ENCODE measurements at places on chromosomes 1 and 21. TPM values are rescaled to one million over a fixed set of nuclear protein-coding genes. Genes with fewer than 3 reads are reported as not detected.

Gene MATN1
- total RNA-seq: not detected

Gene GJA8
- not detected for total RNA-seq

- DNase-seq: no peak
Observed at GRCh38 chr1:147721716-147722115, 38.7 kb downstream of the GJA5 start.

Gene LCE1B
- total RNA-seq: not detected

GRCh38 chr1:162846256-162847212, 14.4 kb downstream of the CCDC190 start:
- no peak for DNase-seq

GRCh38 chr1:167909691-167910180, 4.2 kb downstream of the ADCY10 start:
- no peak for DNase-seq

- no peak for DNase-seq
Observed at GRCh38 chr21:21661741-21662140, 663.5 kb downstream of the NCAM2 start.

DNA sequence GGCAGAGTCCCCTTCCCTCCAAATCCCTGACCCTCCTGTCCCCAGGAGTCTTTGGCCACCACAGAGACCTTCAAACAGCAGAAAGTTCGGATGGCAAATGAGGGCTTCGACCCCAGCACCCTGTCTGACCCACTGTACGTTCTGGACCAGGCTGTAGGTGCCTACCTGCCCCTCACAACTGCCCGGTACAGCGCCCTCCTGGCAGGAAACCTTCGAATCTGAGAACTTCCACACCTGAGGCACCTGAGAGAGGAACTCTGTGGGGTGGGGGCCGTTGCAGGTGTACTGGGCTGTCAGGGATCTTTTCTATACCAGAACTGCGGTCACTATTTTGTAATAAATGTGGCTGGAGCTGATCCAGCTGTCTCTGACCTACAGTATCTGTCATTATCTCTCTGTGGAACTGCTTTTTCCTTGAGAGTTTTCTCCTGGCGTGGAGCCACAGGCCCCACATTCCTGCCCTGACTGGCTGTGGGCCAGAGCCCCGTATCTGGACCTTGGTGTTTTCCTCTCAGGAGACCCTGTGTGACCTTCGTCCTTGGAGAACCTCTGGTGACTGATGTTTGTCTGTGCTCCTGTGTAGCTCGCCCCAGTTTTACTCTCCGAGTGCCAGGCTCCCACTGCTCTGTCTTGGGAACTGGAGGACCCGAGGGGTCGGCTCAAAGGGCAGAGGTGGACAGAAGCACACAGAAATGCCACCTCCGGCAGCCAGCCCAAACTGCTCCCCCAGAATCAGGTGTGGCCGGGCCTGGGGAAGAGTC, 4.8 kb downstream of the SLC27A3 start:
- DNase-seq: no peak
